ENCODE measurements at places on chromosomes 6 and 20. TPM values are rescaled to one million over a fixed set of nuclear protein-coding genes. Genes with fewer than 3 reads are reported as not detected.

- peaks cover 19% of the 10 kb centered on the region for H3K4me1 ChIP-seq
- H3K27ac ChIP-seq = no peak overlapping the region
- H3K4me3 ChIP-seq = peak overlapping the region; percentile 27
- H3K36me3 ChIP-seq = no peaks in the 10 kb centered on the region
- DNase-seq = peak; percentile 85
- H3K27me3 ChIP-seq = no peaks in the 10 kb centered on the region
These were observed 2.7 kb upstream of the COL12A1 start for GRCh38 chr6:75208298-75209183.

GRCh38 chr6:156778454-156779205, 1.5 kb downstream of the ARID1B start:
- no peaks in the 10 kb centered on the region for H3K36me3 ChIP-seq
- DNase-seq = peak; percentile 16
- H3K4me3 ChIP-seq = peak overlapping the region; percentile 93
- H3K27me3 ChIP-seq = no peaks in the 10 kb centered on the region

DNA sequence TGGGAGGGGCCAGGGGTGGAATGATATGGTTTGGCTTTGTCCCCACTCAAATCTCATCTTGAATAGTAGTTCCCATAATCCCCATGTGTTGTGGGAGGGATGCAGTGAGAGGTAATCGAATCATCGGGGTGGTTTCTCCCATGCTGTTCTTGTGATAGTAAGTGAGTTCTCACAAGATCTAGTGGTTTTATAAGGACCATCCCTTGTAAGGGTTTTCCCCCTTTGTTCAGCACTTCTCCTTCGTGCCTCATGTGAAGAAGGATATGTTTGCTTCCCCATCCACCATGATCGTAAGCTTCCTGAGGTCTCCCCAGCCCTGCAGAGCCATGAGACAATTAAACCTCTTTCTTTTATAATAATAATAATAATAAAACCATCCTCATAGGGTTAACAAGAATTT, 88.8 kb upstream of the PRND start:
- DNase-seq = no peak
- no peaks in the 10 kb centered on the region for H3K27me3 ChIP-seq
- H3K4me1 ChIP-seq = peaks cover 12% of the 10 kb centered on the region
- H3K27ac ChIP-seq = no peak overlapping the region
- no peak overlapping the region for H3K4me3 ChIP-seq

GRCh38 chr20:63568170-63568981, 5.7 kb downstream of the HELZ2 start:
- no peaks in the 10 kb centered on the region for H3K27me3 ChIP-seq
- no peak for DNase-seq
- no peak overlapping the region for H3K27ac ChIP-seq
- H3K4me3 ChIP-seq = no peak overlapping the region
- H3K36me3 ChIP-seq = no peaks in the 10 kb centered on the region

DNA sequence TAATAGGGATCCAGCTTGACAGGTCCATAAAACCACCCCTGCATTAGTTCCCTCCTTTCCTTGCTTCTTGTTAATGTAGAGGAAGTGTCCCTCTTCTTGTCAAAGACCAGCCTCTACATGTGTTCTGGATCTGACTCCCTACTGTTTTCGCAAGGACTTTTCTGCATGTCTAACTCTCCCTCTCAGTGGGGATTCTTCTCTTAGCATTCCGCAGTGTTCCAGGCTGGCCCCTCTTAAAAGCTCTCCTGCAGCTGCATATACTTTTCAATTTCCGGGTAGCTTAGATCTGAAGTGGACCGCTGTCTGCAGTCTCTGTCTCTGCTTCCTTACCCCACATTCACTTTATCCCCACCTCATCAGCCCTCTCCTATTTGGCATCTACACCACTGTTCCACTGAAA, 96.1 kb upstream of the MAN1A1 start:
- no peaks in the 10 kb centered on the region for H3K27me3 ChIP-seq
- peaks cover 19% of the 10 kb centered on the region for H3K4me1 ChIP-seq
- no peak for DNase-seq
- no peak overlapping the region for H3K27ac ChIP-seq
- no peak overlapping the region for H3K4me3 ChIP-seq

POU5F1 gene
- total RNA-seq = not detected

DNA sequence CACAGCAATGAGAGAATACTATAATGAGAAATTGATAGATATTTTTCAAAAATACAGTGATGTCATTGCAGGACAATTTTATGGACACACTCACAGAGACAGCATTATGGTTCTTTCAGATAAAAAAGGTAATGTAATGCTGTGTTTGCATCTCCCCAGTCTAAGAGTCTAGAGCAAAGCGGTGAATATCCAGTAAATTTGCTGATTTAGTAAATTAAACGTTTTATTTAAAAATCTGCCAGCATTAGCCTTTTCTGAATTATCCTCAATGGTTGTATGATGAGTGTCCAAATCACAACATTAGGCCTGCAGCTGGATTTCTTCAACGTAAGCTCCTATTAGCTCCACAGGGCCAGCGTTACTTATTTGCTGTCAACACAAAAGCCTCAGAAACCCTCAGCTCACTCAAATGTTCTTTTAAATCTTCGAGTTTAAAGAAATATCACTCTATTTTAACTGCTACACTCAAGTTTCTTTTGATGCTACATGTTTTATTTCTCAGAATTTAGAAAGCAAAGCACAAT, 16.0 kb downstream of the SMPDL3A start:
- H3K4me3 ChIP-seq = no peak overlapping the region
- H3K27me3 ChIP-seq = no peaks in the 10 kb centered on the region
- no peaks in the 10 kb centered on the region for H3K36me3 ChIP-seq
- no peak for DNase-seq
- peaks cover 9% of the 10 kb centered on the region for H3K4me1 ChIP-seq

CENPQ gene
- 9.7 TPM for total RNA-seq

- DNase-seq = no peak
- no peak overlapping the region for H3K4me3 ChIP-seq
- peaks cover 12% of the 10 kb centered on the region for H3K4me1 ChIP-seq
- no peaks in the 10 kb centered on the region for H3K27me3 ChIP-seq
- H3K27ac ChIP-seq = no peak overlapping the region
- H3K36me3 ChIP-seq = peaks cover 34% of the 10 kb centered on the region
These were observed 21.3 kb downstream of the ECI2 start for GRCh38 chr6:4114123-4114522.

PAK5 gene
- not detected for total RNA-seq

DNA sequence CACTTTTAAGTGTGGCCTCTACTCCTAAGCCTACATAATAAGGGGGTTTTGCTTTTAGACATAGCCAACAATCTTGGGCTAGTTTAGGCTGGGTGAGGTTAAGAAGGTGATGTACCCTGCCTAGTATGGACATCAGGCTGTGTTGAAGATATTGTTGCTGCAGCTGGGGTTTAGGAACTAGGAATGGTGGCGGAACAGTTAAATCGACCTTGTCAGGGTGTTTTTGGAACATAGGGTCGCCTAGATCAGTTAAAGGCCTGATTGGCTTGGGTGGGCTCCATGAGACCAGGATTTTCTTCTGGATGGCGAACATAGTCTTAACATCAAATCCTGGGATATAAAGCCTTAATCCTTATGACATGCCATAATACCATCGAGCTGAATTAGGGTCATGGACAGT, 156.1 kb downstream of the TRIM27 start:
- H3K4me1 ChIP-seq = no peaks in the 10 kb centered on the region
- peaks cover 48% of the 10 kb centered on the region for H3K27me3 ChIP-seq
- no peak overlapping the region for H3K4me3 ChIP-seq
- H3K27ac ChIP-seq = no peak overlapping the region
- DNase-seq = no peak

- peak overlapping the region; percentile 87 for H3K4me3 ChIP-seq
- no peaks in the 10 kb centered on the region for H3K27me3 ChIP-seq
- no peaks in the 10 kb centered on the region for H3K36me3 ChIP-seq
- H3K27ac ChIP-seq = peak overlapping the region; percentile 31
- peaks cover 32% of the 10 kb centered on the region for H3K4me1 ChIP-seq
These were observed 504 bp downstream of the B4GALT5 start for GRCh38 chr20:49712996-49713752.

- DNase-seq = no peak
- no peaks in the 10 kb centered on the region for H3K36me3 ChIP-seq
- no peak overlapping the region for H3K27ac ChIP-seq
- H3K4me3 ChIP-seq = no peak overlapping the region
- H3K4me1 ChIP-seq = peaks cover 4% of the 10 kb centered on the region
These were observed 2.8 kb downstream of the HLA-G start for GRCh38 chr6:29830409-29830808.

GRCh38 chr6:74369556-74369993, 673.6 kb downstream of the CD109 start:
- peaks cover 20% of the 10 kb centered on the region for H3K4me1 ChIP-seq
- no peaks in the 10 kb centered on the region for H3K27me3 ChIP-seq

- no peak overlapping the region for H3K4me3 ChIP-seq
- H3K27me3 ChIP-seq = no peaks in the 10 kb centered on the region
- no peak overlapping the region for H3K27ac ChIP-seq
- peaks cover 8% of the 10 kb centered on the region for H3K4me1 ChIP-seq
- H3K36me3 ChIP-seq = no peaks in the 10 kb centered on the region
- peak; percentile 58 for DNase-seq
These were observed 38.1 kb downstream of the RNF144B start for GRCh38 chr6:18425218-18425617.

DNA sequence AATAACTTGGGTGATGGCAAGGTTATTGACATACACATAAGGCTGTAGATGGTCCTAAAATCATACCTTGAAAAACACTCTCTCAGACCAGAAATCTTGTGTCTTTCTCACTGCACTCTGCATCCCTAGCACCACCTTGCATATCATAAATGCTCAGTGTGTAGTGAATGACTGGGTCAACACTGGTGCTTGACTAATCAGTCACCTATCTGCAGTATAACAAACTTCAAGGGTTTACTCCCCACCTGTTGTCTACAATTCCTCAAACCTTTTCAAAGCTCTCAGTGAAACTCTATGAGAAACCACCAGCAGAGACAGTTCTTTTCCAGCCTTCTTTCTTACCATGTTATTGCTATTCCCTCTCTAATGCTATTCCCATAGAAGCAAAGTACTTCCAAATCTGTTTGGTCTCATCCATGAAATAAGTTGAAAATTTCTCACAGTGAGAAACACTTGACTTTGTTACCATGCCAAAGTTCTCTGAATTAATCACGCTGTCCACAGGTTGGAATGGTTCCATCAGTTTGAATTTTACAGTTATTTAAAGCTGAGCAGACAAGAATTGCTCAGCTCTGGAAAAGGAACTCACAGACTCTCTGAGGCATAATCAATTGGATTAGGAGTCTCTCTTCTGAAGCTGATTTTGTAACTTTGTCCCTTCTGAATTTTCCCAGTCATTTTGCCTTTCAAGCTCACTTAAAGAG, 104.8 kb upstream of the EYA4 start:
- H3K27me3 ChIP-seq = no peaks in the 10 kb centered on the region
- no peak overlapping the region for H3K27ac ChIP-seq
- H3K36me3 ChIP-seq = no peaks in the 10 kb centered on the region
- H3K4me3 ChIP-seq = no peak overlapping the region
- H3K4me1 ChIP-seq = peaks cover 10% of the 10 kb centered on the region
- DNase-seq = no peak

TENT5A gene
- 6.4 TPM for total RNA-seq

DNA sequence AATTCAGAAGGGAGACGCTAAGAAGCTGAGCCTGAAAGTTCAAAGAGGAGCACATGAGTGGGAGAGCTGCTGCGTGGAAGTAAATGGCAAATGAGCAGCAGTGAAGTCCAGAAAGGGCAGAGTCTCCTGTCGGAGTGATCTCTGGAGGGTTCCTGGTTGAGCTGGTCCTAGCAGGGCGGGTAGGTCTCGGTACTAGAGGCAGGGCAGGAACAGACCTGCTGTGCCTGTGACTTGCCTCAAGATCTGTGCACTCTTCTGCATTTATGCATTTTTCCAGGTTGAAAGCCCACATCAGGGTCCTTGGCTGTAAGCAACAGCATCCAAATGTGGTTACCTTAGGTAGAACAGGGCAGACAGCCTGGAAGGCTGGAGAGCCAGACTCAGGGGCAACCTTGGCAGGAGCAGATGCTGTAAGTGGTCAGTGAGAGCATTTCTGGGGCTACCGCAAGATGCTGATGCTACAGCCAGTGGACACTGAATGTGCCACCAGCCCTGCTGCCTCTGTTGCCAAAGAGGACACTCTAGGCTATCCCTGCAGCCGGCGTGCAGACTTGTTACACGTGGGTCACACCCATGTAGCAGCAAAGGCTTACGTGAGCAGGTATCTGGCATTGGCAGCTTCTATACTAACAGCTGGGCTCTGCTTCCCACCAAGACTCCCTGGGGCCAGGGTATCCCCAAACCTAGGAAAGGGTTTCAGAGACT, 8.4 kb downstream of the DUSP22 start:
- H3K27ac ChIP-seq = no peak overlapping the region
- no peak overlapping the region for H3K4me3 ChIP-seq
- H3K4me1 ChIP-seq = no peaks in the 10 kb centered on the region
- no peaks in the 10 kb centered on the region for H3K36me3 ChIP-seq
- DNase-seq = no peak

TXLNB gene
- total RNA-seq = not detected

DNA sequence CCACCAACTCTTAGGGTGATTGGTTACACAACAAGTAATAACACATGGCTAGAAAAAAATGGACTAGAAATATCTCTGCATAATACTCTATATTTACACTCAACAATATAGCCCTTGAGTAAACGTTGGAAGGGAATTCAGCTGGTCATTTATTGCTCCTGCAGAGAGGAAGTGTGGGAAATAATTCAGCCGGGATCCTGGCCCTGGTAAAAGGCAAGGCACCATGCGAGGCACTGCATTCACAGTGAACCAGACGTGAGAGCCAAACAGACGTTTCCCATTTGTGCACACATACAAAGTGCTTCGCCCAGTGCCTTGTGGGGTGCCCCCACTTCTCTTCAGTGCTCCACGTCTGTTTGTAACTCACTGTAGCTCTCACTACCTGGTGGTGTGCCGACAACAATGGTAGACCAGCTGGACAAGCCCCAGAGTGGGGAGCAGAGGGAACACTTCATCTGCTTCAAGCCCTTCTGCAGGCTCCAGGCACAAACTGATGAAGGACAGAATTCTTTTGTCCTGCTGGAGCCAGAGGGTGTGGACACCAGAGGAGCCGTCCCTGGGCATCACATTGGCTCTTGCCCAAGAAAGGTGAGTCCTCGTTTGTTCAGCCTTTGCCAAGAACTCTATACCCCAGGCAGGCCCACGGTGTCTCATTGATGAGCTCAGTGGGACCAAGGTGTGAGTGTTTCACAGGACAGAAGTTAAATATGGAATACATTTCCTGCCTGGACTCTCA, 18.8 kb downstream of the SYNDIG1 start:
- peaks cover 68% of the 10 kb centered on the region for H3K27me3 ChIP-seq
- DNase-seq = peak; percentile 47
- H3K4me3 ChIP-seq = no peak overlapping the region
- no peak overlapping the region for H3K27ac ChIP-seq
- H3K4me1 ChIP-seq = no peaks in the 10 kb centered on the region
- no peaks in the 10 kb centered on the region for H3K36me3 ChIP-seq

TRIM40 gene
- total RNA-seq = not detected

ROMO1 gene
- 530 TPM for total RNA-seq

- H3K4me1 ChIP-seq = no peaks in the 10 kb centered on the region
- H3K27ac ChIP-seq = no peak overlapping the region
- no peaks in the 10 kb centered on the region for H3K36me3 ChIP-seq
These were observed 449.4 kb upstream of the CDH4 start for GRCh38 chr20:60802676-60803075.

GRCh38 chr6:139713900-139714506, 339.6 kb upstream of the CITED2 start:
- DNase-seq = peak; percentile 48
- no peaks in the 10 kb centered on the region for H3K27me3 ChIP-seq
- no peaks in the 10 kb centered on the region for H3K36me3 ChIP-seq
- H3K4me3 ChIP-seq = no peak overlapping the region
- peaks cover 16% of the 10 kb centered on the region for H3K4me1 ChIP-seq
- H3K27ac ChIP-seq = no peak overlapping the region
